ENCODE measurements at places on chromosomes 4 and X. TPM values are rescaled to one million over a fixed set of nuclear protein-coding genes. Genes with fewer than 3 reads are reported as not detected.

DNA sequence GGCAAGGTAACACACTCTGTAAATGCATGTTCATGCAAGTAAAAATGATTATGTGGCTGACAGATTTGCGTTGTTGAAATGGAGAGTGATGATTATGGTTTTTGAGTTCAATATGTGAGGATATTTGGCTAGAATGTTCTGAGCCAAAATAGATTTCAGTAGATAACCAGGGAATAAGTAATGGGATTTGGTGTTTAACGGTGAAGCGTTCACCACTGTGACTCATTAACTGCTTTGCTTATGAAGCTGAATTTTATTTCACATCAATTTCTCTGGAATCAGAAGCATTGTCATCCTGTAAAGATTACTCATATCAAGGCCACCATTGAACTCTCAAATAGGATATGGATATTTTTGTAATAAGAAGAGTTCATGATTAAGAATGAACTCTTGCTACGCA is 11.7 kb downstream of the AFP start:
- DNase-seq, result no peak

DNA sequence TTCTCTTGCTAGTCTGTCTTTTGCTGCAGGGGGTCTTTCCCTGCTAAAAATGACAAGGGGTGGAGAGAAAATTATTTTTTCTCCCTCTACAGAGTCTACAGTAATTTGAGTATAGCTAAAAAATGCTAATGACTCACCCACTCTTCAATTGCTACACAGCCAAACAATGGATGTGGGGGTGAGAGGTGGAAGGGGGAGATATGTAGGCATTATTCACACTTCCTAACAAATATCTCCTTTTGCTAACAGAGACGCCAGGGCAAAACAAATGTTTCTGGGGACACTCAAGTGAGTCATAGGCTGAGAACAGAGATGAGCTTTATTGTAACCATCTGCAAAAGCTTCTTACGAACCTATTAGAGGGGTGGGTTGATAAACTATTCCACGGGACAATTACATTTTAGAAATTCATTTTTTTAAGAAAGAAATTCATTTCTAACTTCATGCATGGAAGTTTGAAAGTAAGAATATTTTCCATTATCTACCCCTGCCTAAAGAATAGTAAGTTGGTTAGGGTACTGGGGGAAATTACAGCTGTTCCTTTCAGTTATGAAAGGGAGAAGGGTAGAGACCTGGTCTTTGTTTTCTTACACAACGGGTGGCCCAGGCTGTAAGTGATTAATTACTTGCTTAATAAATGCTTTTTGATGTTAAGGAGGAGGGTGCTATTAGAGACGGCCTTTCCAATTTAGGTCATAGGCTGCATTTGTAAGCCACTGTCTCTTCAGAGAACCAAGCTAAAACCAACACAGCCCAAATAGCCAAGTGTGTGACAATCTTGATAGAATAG is 12.8 kb downstream of the SCD5 start:
- DNase-seq, result no peak

DNA sequence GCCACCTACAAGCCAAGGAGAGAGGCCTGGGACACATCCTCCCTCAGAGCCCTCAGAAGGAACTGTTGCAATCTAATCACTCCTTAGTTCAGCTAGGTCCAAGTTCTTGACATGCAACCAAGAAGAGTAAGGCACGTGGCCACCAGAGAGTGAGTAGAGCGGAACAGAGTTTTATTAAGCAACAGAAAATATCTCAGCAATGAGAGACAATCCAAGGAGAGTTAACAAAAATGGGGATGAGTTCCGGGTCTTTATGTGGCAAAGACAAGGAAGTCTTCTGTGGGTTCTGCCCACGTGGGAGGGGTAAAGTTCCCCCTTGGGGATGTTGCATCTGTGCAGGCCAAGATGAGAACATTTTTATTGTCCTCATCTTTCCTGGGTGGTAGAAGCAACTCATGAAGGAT is 38.5 kb upstream of the PROM1 start:
- DNase-seq, result no peak

GRCh38 chr4:113069212-113069892 is 19.9 kb downstream of the ANK2 start:
- DNase-seq, result no peak

DNA sequence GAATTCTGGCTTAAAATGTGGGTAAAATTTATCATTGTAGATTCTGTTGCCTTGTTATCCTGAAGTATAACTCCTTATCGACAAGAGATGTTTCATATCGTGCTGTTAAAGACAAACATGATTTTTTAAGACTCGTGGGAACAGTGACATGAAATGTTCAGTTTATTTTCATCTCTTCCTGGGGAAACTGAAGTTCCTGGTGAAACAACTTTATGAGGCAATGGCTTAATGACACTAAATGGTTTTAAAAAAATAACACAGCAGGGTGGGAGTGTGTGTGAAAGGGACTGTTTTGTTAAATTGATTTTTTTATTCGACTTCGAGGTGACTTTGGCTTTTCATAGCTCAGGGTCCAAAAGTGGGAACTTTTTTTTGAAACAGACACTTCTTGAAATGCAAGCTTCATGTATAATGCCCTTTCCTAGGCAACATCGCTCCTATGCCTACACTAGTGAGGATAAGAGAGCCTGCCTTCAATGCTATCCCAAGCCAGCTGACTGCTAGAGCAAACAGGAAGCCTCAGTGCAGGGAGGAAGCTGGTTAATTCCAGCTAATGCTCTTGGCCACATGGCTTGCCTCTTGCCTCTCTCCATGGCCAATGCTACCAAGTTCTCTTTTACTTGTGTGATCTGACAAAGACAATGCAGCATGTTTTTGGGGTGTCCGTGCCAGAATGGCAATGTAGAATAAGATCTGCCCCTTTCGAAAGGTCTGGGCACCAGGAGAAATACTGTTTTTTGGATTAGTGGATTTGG is 80.9 kb upstream of the PLAC1 start:
- no peak for DNase-seq

- DNase-seq, result no peak
Observed at GRCh38 chr4:64713256-64713840, 304.1 kb upstream of the TECRL start.

Gene HDX
- 8.7 TPM for total RNA-seq

Gene WDR1
- 67.2 TPM for total RNA-seq

Gene AADAT
- 3.9 TPM for total RNA-seq
